ENCODE measurements at places on chromosomes 16 and 17. TPM values are rescaled to one million over a fixed set of nuclear protein-coding genes. Genes with fewer than 3 reads are reported as not detected.

GRCh38 chr17:49577963-49578362 is 2.3 kb downstream of the NXPH3 start:
- no peak for DNase-seq

DNA sequence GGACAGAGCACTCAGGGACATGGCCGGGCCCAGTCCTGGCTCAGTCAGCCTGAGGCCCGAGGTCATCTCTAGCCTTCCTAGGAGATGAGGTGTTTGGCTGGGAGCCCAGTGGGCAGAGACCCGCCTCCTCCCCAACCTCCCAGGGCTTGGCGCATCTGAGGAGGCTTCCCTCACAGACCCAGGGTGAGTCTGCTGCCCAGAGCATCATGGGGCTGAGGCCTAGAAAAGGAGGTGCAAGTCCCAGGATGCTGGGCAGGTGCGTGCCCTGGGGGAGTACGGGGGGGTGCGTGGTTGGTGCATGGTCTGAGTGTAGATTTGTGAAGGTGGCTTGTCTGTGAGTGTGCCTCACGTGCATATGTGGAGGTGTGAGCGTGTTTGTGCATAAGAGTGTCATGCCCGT is 4.7 kb downstream of the PDE6G start:
- peak; percentile 13 for DNase-seq

- no peak for DNase-seq
Measured at GRCh38 chr17:57234061-57234738, 22.1 kb upstream of the MSI2 start.

GRCh38 chr17:75661531-75661930 is 5.4 kb downstream of the RECQL5 start:
- no peak for DNase-seq

Gene NOD2
- total RNA-seq: 6.5 TPM

Data from umbilical cord (tissue), 2 donors.